Activated CD4-positive, alpha-beta memory T cell treated with anti-CD3 and anti-CD28 coated beads for 36 hours (primary cell): ENCODE measurements at places on chromosomes 3 and 15. TPM values are rescaled to one million over a fixed set of nuclear protein-coding genes. Genes with fewer than 3 reads are reported as not detected.
A peak's percentile ranks its signal among the peaks of the same experiment; 100 is the strongest.

- H3K4me3 ChIP-seq, result no peak overlapping the region
- H3K36me3 ChIP-seq, result no peaks in the 10 kb centered on the region
- no peak overlapping the region for H3K27ac ChIP-seq
- DNase-seq, result no peak
Measured at GRCh38 chr3:147297761-147298350, 108.5 kb downstream of the ZIC4 start.

DNA sequence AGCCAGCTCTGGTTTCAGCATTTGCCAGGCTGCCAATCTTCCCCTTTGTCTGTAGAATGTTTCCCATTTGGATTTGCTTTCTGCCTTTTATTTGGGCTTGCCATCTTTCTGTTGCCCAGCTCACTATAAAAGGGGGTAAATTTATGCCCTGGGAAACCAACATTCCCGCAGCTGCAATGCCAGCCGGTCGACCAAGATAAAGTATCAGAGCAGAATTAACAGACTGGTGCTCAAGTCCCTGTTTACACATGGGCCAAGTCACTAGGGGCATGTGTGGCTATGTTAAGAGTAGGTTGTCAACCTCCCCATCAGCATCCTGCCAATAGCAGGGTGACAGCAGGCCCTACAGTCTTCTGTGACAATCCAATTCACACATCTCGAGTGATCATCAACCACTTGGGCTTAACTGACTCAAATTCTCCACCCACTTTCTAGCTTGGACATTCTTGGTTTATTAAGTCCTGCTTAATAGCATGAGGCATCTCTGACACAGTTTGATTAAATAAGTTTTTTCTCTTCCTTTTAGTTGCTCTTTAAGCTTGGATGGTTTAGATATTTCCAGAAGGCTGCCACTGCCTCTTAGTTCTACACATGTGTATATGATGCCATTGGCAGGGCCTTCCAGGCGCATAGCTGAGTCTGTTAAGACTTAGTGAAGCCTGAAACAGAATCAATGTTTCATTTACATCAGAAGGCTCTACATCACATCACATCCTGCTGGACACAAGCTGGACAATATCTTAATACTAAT, 24.1 kb upstream of the VEPH1 start:
- H3K4me3 ChIP-seq, result no peak overlapping the region
- no peaks in the 10 kb centered on the region for H3K36me3 ChIP-seq
- no peaks in the 10 kb centered on the region for H3K27me3 ChIP-seq
- no peak overlapping the region for H3K27ac ChIP-seq
- no peaks in the 10 kb centered on the region for H3K4me1 ChIP-seq

Gene SLC24A5
- not detected for total RNA-seq

GRCh38 chr3:27859821-27860220, 137.7 kb upstream of the EOMES start:
- peaks cover 32% of the 10 kb centered on the region for H3K4me1 ChIP-seq
- H3K27me3 ChIP-seq, result no peaks in the 10 kb centered on the region
- DNase-seq, result no peak
- H3K4me3 ChIP-seq, result no peak overlapping the region
- no peaks in the 10 kb centered on the region for H3K36me3 ChIP-seq
- no peak overlapping the region for H3K27ac ChIP-seq

DNA sequence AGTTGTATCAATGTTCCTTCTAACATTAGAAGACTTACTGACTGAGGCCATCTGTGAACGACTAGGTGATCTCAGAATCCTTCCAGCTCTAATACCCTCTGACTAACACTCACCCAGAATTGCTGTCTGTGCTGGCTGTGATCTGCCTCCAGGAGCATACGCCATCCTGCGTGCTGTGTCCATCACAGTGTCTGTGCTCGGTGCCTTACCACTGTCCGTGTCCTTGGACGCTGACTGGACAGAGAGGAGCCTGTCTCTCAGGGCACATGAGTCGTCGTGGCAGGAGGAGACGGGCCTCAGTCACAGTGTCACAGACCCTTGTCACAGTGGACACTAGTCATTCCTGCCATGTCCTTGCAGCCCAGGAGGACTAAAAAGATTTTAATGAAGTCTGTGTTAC, 83.1 kb downstream of the LMLN start:
- no peak for DNase-seq
- no peaks in the 10 kb centered on the region for H3K4me1 ChIP-seq
- H3K36me3 ChIP-seq, result peaks cover 15% of the 10 kb centered on the region
- H3K27ac ChIP-seq, result no peak overlapping the region
- H3K27me3 ChIP-seq, result no peaks in the 10 kb centered on the region
- H3K4me3 ChIP-seq, result no peak overlapping the region

Gene MYO5C
- total RNA-seq, result 0.27 TPM

DNA sequence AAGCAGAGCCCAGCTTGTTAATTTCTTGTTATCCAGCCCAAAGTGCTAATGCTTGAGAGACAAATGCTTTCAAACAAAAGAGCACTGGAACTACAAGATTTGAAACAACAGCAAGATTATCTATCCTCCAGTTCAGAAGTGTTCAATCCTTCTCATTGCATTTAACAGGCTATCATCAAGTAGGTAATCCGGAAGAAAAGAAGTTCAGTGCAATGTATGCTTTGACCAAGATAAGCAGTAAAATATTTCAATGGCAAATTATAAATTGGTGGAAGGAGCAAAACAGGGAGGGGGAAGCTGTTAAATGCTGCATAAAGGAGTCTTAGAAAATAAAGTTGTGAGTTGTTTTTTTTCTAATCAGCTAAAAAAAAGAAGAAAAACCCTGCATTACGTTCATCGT, 8.8 kb downstream of the LRIG1 start:
- peak overlapping the region; percentile 49 for H3K27ac ChIP-seq
- peaks cover 87% of the 10 kb centered on the region for H3K4me1 ChIP-seq
- no peaks in the 10 kb centered on the region for H3K36me3 ChIP-seq

Gene ESYT3
- 0.17 TPM for total RNA-seq

DNA sequence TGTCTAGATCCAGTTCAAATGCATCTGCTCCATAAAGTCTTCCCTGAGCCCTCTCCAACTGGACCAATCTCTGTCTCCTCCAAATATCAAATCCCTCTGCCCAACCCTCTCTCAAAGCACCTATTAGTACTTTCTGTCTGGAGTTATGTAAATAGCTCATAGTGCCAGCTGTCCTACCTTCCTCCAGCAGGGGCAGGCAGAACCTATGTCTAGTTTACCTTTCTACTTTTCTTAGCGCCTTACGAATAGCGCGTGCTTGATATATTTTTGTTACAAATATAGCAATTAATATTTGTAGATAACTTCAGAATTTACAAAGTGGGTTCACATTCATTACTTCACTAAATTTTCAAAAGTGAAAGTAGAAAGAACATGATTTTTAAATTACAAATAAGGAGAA, 14.0 kb upstream of the CCDC80 start:
- H3K27ac ChIP-seq, result no peak overlapping the region
- H3K4me1 ChIP-seq, result no peaks in the 10 kb centered on the region
- H3K36me3 ChIP-seq, result no peaks in the 10 kb centered on the region
- H3K4me3 ChIP-seq, result no peak overlapping the region
- no peaks in the 10 kb centered on the region for H3K27me3 ChIP-seq
- no peak for DNase-seq

- no peaks in the 10 kb centered on the region for H3K4me1 ChIP-seq
- no peaks in the 10 kb centered on the region for H3K36me3 ChIP-seq
- no peaks in the 10 kb centered on the region for H3K27me3 ChIP-seq
Measured at GRCh38 chr3:63364495-63364894, 86.4 kb downstream of the SYNPR start.

Gene TBC1D5
- 49.2 TPM for total RNA-seq

- H3K27ac ChIP-seq, result no peak overlapping the region
- H3K4me1 ChIP-seq, result no peaks in the 10 kb centered on the region
- DNase-seq, result no peak
Measured at GRCh38 chr3:43913036-43913948, 222.6 kb downstream of the ABHD5 start.

- H3K4me1 ChIP-seq, result no peaks in the 10 kb centered on the region
- DNase-seq, result no peak
- H3K27ac ChIP-seq, result no peak overlapping the region
- no peaks in the 10 kb centered on the region for H3K36me3 ChIP-seq
- H3K27me3 ChIP-seq, result peaks cover 15% of the 10 kb centered on the region
- H3K4me3 ChIP-seq, result no peak overlapping the region
Measured at GRCh38 chr3:46122091-46122490, 86.0 kb downstream of the CCR1 start.

DNA sequence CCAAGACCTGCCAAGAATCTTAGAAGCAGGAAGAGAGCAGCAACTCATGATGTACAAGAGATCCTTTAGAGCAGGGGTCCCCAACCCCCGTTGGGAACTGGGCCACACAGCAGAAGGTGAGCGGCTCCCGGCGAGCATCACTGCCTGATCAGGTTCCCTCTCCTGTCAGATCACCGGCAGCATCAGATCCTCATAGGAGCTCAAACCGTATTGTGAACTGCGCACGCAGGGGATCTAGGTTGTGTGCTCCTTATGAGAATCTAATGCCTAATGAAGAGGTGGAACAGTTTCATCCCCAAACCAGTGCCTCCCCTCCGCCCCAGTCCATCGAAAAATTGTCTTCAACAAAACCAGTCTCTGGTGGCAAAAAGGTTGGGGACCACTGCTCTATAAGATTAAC, 13.8 kb downstream of the SLC41A3 start:
- H3K36me3 ChIP-seq, result peaks cover 21% of the 10 kb centered on the region
- no peaks in the 10 kb centered on the region for H3K4me1 ChIP-seq
- DNase-seq, result no peak

DNA sequence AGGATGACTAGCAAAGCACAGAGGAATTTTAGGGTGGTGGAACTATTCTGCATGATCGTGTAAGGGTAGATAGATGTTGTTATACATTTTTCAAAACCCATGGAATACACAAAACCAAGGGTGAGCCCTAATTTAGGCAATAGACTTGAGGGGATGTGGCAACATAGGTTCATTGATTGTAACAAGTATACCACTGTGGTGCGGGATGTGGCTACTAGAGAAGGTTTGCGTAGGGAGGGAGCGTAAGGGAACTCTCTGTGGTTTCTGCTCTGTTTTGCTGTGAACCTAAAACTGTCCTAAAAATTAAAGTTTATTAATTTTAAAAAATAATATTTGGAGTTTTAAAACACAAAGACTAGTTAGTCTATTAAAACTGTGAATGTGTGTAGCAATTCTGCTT, 202.8 kb downstream of the PLCL2 start:
- no peak overlapping the region for H3K27ac ChIP-seq
- H3K4me3 ChIP-seq, result no peak overlapping the region
- H3K27me3 ChIP-seq, result no peaks in the 10 kb centered on the region
- peaks cover 30% of the 10 kb centered on the region for H3K4me1 ChIP-seq

- peaks cover 2% of the 10 kb centered on the region for H3K36me3 ChIP-seq
- DNase-seq, result no peak
- no peak overlapping the region for H3K27ac ChIP-seq
- H3K4me3 ChIP-seq, result no peak overlapping the region
- H3K4me1 ChIP-seq, result peaks cover 31% of the 10 kb centered on the region
Measured at GRCh38 chr15:90213818-90214204, 12.7 kb downstream of the SEMA4B start.
